ENCODE measurements at places on chromosomes 6 and 20. TPM values are rescaled to one million over a fixed set of nuclear protein-coding genes. Genes with fewer than 3 reads are reported as not detected.

SLC35D3 gene
- total RNA-seq, result not detected

GRCh38 chr6:137349856-137350830, 131.0 kb upstream of the IFNGR1 start:
- DNase-seq, result no peak

- DNase-seq, result no peak
Measured at GRCh38 chr6:99165838-99166237, 183.6 kb downstream of the FAXC start.

GRCh38 chr6:149217466-149217888, 100.0 kb upstream of the TAB2 start:
- no peak for DNase-seq

ECI2 gene
- total RNA-seq, result 39.9 TPM

TXNDC5 gene
- total RNA-seq, result 117 TPM
